ENCODE measurements at places on chromosomes 7 and 10.

DNA sequence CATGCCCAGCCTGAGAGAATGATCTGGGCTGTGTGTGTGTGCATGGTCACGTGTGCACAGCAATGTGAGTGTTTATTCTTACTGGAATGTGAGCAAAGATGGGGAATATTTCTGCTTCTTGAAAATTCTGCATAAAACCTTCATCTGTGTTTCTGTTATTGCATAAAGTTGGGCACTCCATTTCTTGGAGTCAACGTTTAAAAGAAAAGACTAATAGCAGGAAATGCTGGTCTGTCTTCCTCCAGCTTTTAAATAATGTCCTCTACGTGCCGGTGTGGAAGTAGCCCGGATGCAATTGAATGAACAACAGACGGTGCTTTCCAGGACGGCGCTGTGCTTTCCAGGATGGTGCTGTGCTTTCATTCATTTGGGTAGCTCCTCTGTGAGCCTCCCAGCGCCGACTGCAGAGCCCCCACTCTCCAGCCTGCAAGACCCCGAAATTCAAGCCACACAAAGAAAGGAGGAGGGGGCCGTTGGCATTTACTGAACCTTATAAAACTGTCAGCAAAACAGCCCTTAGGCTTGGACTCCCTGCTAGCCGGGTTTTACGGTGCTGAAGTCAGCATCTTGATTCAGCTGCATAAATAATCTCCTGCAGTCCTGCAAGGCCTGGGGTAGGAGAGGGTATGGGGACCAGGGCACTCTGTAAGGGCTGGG lies 158.2 kb upstream of the PRKCQ start:
- no peak for DNase-seq

- DNase-seq, result no peak
Observed at GRCh38 chr10:18713077-18713476, 53.8 kb downstream of the ARL5B start.

GRCh38 chr10:79319115-79319771 lies 28.0 kb upstream of the PPIF start:
- DNase-seq, result no peak

- peak; percentile 4 for DNase-seq
Observed at GRCh38 chr7:39686261-39686924, 63.0 kb downstream of the RALA start.

- no peak for DNase-seq
Observed at GRCh38 chr7:140863867-140864266, 60.9 kb downstream of the BRAF start.

GRCh38 chr7:1951159-1951536 lies 281.1 kb downstream of the ELFN1 start:
- DNase-seq, result no peak

- DNase-seq, result no peak
Observed at GRCh38 chr7:21903020-21903786, 42.5 kb downstream of the CDCA7L start.

GRCh38 chr10:26911811-26912461 lies 51.2 kb upstream of the ABI1 start:
- DNase-seq, result no peak

DNA sequence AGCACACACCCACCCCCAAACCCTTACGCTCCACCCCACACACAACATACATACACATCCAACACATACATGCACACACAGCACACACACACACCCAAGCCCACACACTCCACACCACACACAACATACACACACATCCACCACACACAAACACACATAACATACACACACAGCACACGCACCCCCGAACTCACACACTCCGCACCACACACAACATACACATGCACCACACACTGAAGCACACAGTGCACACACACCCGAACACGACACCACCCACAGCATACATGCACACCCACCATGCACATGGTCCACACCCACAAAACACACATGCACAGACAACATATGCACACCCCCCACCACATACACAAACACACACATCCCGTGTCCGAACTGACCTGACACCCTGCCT lies 2.0 kb downstream of the PRAP1 start:
- DNase-seq, result no peak

GRCh38 chr10:78420946-78421735 lies 387.5 kb downstream of the RPS24 start:
- DNase-seq, result no peak

DNA sequence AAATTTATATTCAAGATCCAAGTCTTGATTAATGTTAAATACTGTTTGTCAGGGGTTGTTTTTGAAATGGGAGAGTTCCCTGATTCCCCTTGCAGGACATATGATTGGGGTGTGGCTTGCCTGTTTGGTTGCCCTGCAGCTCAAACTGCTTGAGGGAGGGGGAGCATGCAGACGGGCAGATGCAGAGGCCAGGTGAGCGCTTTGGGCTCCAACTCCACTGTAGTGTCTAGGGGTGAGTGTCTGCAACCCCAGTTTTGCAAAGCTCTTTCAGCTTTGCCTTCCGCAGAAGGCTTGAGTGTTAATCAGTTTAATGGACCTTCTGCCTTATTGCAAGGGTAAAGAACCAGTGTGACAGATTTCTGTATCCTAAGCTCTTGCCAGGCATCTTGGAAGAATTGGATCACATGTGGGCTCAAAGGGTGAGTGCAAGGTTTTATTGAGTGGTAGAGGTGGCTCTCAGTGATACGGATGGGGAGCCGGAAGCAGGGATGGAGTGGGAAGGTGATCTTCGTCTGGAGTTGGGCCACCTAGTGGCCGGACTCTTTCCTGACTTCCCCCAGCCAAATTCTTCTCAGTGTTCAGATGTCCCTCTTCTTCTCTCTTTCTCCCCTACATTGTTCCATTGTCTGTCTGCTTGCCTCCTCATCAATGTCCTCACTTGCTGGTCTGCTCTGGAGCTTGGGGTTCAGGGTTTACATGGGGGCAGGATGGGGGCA lies 479.7 kb downstream of the ATRNL1 start:
- DNase-seq, result no peak

GRCh38 chr10:17368708-17369272 lies 85.6 kb downstream of the ST8SIA6 start:
- DNase-seq, result no peak

GRCh38 chr7:37448011-37448635 lies 541 bp downstream of the ELMO1 start:
- no peak for DNase-seq

DNA sequence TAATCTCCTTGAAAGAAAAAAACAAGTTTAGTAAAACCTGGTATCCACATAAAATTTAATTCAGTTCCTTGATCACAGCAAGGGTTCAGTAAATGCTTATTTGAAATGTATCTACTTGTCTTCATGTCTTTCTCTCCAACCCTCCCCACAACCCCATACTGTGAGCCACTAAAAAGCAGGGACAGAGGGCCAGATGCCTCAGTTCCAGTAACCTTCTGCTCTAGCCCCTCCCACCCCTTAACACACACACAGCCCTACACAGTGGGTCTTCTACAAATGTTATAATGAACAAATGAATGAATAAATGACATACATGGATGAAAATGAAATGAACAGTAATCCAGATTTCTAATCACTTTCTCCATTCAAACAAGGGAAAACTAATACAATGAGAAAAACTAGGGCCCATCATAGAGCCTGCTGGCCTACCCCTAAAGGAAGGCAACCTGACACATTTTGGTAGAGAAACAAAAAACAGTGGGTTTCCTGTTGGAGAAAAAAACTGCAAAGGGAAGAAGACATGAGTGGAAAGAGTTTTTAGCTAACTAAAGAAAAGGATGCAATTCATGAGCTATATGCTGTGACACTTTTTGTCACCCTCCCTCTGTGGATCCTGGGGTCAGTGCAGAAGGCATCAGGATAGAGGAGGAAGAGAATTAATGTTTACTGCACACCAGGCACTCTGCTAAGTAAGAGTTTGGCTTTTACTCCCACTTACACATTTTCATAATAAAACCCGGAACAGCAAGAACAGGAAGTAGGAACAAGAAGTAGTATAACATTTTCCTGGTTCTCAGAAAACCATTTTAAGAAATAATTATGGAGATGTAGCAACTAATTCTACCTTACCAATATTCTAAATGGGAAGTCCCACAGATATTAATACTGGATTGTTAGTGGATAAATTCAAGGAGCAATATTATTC lies 38.1 kb downstream of the ELMO1 start:
- no peak for DNase-seq

DNA sequence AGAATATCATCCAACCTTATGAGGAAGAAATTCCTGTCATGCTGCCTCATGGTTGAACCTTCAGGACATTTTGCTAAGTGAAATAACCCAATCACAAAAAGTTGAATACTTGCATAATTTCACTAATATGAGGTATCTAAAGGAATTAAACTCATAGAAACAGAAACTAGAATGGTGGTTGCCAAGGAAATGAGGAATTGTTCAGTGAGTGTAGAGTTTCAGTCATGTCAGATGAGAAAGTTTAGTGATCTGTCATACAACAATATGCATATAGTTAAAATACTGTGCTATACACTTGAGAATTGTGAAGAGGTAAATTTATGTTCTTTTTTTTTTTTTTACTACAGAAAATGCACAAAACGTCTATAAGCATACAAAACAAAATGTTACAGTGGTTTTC lies 60.7 kb downstream of the R3HCC1L start:
- no peak for DNase-seq

DNA sequence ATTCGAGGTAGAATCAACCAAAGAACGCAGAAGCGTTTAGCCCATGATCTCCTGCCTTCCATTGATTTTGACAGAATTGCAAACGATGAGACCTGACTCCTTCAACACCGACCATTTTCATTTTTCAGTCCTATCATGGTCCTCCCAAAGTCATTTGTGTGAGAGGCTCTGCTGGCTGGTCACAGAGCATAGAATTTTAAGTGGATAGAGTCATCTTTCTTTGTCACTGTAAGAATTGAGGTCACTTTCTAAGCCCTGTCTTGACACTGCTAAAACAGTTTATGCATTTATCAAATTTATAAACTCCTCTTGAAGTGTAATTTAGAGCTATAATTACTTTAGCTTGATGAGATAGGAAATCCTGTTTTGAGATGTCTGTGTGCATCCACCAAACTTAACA lies 72.0 kb downstream of the UBE3C start:
- no peak for DNase-seq

GRCh38 chr10:112899391-112900065 lies 50.5 kb upstream of the TCF7L2 start:
- DNase-seq, result no peak

DNA sequence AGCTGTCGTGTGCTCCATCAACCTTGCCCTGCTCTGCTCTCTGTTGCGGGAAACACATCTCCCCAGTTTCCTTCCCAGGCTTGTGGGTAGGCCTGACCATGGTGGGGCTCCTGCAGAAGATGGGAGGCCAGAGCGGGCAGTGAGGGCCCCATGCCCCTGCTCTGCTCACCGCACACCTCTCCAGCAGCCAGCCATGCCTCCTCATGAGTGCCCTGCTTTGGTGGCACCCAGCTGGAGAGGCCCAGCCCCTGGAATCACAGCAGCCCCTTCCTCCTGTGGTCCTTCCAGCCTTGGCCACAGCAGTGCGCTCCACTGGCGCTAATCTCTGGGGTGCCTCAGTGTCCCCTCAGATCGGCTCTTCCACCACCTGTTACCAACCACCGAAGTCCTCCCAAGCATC lies 4.2 kb upstream of the OPN4 start:
- no peak for DNase-seq

DNA sequence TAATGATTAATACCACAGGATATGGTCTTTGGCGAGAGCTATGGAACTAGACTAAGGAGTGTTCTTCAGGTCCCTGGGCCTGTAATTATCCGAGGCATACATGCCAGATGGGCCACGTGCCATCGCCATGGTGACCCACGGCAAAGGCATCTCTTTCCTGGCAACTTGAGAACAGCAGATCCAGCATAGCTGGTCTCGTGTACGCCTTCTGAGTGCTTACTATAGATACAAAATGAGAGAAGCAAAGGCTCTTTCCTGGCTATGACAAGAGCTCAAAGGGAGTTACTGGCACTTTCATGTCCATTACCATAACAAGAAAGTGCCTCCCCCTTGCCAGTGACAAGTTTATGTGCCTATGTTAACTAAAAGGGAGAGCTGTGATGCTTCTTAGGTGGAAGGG lies 26.0 kb upstream of the GLI3 start:
- DNase-seq, result no peak

DNA sequence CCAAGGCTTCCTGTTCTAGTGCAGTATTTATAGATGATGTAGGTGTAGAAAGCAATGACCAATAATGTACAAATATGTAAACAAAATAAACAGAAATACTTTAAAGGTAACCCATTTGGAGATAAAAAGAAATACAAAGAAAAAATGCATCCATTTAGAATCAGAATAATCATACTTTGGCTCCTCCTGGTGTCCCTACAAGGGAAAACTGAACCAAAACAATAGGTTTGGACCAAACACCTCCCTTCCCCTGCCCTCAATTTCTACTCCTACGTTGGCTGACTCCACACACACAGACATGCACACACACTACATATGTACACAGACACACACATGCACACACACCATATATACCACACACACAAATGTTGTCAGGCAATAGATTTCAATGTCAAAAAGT lies 36.0 kb downstream of the C10orf143 start:
- DNase-seq, result no peak

- DNase-seq, result peak; percentile 68
Observed at GRCh38 chr7:30740417-30741181, 11.3 kb upstream of the INMT start.

DNA sequence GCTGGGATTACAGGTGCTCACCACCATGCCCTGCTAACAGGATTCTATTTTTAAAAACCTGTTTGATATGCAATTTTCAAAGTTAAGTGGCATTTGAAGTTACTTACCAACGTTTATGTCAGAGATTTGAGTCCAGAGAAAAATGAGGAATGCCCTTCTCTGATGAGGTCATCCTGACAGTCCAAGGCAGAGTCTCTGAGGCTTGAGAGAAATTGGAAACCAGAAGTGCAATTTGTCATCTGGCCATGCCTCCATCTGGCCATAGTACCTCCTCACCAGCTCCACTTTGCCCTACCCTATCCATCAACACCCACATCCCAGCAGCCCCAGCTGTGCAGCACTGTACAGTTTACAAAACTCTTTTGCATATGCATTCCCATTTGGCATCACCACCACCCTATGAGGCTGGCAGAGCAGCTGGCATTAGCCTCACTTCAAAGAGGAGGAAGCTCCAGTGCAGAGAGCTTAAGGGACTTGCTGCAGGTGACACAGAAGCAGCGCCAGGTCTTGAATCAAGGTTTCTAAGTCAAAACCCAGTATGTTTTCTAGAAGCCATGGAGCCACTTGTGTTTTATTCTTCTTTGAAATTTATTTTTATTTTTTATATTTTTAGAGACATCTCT lies 54.5 kb upstream of the PDZD8 start:
- DNase-seq, result no peak

GRCh38 chr10:111139567-111139966 lies 62.7 kb downstream of the ADRA2A start:
- DNase-seq, result no peak

GRCh38 chr7:13990319-13990983 lies 985 bp upstream of the ETV1 start:
- no peak for DNase-seq

DNA sequence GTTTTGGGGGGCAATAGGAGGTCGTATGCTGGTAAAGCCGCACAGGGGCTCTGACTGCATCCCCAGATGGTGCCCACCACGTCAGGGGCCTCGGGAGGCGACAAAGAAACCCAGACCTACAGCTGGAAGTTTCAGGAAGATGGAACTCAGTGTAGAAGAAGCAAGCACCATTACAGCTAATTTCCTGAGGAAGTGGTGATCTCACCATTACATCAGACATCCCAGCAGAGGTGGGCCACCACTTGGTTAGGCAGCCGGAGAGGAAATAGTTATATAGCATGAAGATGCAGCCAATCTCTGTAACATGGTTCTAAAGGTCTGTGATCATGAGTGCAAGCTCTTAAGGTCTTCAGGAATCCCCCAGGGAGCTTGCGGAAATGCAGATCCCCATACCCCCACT lies 127.3 kb upstream of the PCBD1 start:
- DNase-seq, result no peak
